Neural crest cell (in vitro differentiated cells): ENCODE measurements at places on chromosomes 3 and 15. TPM values are rescaled to one million over a fixed set of nuclear protein-coding genes. Genes with fewer than 3 reads are reported as not detected.

Gene SLC22A14
- total RNA-seq, result not detected in 2 replicates

DNA sequence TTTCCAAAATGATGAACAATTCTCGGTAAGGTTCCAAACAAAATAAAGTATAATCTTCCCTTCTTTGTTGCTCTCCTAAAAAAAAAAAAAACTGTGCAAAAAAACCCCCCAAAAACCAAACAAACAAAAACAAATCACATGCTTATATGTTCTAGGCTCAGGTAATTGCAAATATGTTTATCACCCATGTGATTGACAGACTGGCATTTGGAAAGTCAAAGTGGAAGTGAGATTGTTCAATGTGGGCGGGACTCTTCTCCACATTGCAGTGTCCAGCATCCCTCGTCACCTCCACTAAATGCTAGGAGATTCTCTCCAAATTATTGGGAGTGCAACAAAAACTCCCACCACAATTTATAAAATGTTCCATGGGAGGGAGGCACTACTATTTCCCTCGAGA, 57.6 kb upstream of the CACNA1D start:
- DNase-seq, result no peak

DNA sequence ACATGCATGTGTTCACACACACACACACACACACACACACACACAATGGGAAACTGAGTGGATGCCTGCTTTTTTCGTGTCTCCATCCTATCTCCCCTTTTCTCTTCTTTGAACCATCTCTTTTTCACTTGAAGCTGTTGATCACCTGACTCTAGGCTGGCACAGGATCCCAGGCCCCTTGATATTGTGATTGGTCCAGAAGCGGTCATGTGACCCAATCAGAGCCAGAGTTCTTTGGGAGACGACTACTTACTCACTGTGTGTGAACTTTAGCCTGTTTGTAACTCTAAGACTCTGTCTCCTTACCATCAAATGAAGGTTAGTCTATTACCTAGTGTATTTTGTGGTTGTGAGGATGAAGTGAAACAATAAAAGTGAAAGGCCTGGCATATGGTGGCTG, 172.9 kb downstream of the ADAMTS9 start:
- DNase-seq, result no peak

DNA sequence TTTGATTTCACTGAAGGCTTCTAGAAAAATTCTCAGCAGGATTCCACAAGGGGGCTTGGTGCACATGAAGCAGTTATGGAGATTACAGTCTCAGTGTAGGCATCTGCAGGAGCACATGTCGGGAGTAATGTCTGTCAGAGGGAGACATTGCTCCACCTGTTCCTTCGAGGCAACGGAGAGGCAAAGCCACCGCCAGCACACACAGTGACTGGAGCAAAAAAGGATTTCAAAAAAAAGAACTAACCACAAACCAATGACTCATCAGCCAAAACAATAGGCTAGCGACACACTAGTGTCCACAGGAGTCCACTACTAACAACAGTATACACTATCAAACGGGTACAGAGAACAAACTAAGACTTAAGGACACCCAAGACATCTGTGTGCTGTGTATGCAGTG, 68.9 kb downstream of the NPTN start:
- no peak for DNase-seq

DNA sequence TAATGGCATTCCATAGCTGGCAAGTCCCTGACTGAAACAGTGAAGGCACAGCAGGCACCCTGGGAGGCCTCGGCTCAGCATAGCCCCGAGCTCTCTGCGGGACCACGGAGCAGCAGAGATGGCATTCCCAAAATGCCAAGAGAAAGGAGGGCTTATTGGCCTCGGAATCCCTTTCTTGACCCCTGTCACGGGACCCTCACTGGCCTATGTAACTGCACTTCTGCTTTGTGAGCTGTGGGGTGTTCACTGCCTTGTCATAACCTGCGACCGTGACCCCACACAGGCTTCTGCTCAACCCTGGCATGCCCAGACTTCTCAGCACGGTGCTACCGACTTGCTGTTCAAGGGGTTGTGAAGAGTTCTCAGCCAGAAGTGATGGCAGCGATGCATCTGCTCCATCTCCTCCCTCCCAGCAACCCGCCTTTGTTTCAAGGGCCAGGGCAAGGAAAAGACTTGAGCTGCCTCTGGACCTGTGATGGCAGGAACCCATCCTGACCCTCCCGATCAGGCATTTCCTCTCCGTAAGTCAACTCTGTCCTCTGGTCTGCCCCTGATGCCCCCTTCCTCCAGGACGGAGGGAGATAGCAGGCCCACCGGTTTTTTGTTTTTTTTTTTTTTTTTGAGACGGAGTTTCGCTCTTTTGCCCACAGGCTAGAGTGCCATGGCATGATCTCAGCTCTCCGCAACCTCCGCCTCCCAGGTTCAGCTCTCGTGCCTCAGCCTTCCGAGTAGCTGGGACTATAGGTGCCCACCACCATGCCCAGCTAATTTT, 30.5 kb downstream of the EHD4 start:
- DNase-seq, result no peak

DNA sequence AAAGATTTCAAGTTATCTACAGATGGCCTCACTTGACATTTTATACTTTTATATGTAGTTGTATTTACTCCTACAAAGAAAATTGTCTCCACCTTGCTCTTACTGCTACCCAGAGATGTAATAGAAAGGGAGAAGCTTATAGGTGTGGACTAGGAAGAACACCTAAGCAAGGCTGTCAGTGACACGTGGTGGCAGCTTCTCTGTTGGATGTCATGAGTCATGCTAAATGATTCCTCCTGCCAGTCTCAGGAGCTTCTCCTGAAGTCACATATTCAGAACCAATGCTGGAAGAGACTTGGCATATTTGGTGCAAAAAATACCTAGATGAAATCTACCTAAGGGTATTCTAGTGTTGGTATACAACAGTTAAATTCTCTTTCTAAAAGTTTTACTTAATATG, 184.7 kb downstream of the LRRC3B start:
- no peak for DNase-seq

DNA sequence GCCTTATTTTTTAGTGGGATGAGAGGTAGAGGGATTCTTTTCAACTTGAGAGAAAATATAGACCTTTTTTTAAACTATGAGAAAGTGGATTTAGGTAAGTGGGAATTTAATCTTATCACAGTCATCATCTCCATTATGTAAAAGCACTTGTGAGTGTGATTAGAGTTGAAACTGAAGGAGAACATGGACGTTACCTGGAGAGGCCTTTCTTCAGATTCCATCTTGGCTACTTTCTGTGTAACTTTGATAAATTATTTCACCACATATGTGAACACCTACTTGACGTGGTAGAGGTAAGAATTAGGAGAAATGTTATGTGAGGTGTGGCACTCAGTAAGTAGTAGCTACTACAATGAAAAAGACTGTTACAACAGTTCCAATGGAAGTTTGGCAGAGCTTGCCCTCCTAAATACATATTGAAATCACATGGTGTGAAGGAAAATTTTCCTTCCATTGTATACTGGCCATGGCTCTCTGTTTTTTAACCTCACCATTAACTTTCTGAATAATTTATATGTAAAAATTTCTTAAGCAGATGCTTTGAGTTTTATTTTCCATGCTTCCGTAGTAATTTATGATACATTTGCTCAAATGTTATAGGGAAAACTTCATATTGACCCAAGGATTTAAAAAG, 193.3 kb downstream of the FNDC3B start:
- DNase-seq, result no peak

GRCh38 chr3:103629391-103629790, 1194.6 kb downstream of the ZPLD1 start:
- no peak for DNase-seq
